ENCODE measurements at places on chromosomes 4 and X. TPM values are rescaled to one million over a fixed set of nuclear protein-coding genes. Genes with fewer than 3 reads are reported as not detected.

GRCh38 chr4:188270273-188271069, 131.2 kb downstream of the TRIML1 start:
- no peak for DNase-seq

DNA sequence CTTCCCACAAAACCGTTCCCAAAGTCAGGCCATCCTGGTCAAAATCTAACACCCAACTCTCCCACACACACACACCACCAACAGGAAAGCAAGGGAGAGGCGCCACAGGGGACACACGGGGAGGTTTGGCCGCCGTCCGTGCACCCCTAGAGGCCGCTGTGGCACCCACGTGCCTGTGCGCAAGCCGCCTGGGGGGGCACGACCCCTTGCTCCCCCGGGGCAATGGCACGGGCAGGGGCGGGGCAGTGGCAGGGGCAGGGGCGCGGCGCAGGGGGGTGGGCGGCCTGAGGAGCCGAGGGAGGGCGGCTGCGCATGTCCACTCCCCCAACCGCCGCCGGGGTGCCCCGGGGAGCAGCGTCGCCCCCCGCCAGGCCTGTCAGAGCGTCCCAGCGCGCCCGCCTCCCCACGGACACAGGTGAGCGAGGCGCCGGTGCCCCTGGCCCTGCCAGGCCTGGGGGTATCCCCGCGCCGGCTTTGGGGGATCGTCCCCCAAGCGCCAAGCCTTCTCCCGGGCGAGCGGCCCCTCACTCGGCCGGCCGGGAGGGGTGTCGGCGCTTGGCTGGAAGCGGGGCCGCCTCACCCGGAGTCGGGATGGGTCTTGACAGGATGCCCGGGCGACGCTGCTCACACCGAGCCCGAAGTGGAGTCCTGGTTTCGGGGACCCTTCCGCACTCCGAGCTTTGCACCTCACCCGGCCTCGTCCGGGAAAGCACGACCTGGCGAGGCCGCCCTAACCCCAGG, at the start of gene ERAS:
TSS of gene ERAS (plus strand) at position 379 of the 741 bp plus-strand sequence. CDS start 2,611 bp downstream, outside the sequence.
- no peak for DNase-seq

Gene CETN2
- 129 TPM for total RNA-seq

- DNase-seq = no peak
Measured at GRCh38 chr4:68865760-68866159, 50.0 kb downstream of the UGT2B10 start.

Gene BMX
- total RNA-seq = not detected

- no peak for DNase-seq
Measured at GRCh38 chr4:113243312-113243711, 193.9 kb downstream of the ANK2 start.

DNA sequence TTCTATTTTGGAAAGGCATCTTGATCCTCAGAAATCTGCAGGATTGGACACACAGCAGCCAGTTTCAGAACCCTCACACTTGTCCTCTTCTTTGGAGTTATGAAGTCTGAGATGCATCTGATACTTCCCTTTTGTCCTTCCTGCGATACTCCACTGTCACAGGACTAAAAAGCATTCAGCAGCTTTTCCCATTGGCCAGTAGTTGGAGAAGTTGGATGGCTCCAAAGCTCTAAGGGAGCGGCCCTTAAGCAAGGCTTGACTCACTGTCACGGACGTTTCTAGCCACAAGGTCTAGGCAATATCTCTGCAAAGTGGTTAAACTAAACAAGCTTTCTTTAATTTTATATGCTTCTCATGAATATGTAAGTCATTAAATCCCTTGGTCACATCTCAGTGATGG, 417.0 kb downstream of the AFF2 start:
- no peak for DNase-seq

All from HepG2 (cell line).